ENCODE measurements at places on chromosomes 1 and 21. TPM values are rescaled to one million over a fixed set of nuclear protein-coding genes. Genes with fewer than 3 reads are reported as not detected.

The FCGR2B gene
- 0.44 TPM for polyA plus RNA-seq

The TNNI3K gene
- polyA plus RNA-seq, result 1.3 TPM

The URB1 gene
- polyA plus RNA-seq, result 15.3 TPM

The DTL gene
- 25.6 TPM for polyA plus RNA-seq

The PCAT6 gene
- polyA plus RNA-seq, result 2.5 TPM

The E2F2 gene
- polyA plus RNA-seq, result 3.2 TPM

The WLS gene
- 146 TPM for polyA plus RNA-seq

The ADARB1 gene
- polyA plus RNA-seq, result 26.8 TPM

The S100A7A gene
- not detected for polyA plus RNA-seq

The CACNA1S gene
- 0.28 TPM for polyA plus RNA-seq

The CYP4Z1 gene
- polyA plus RNA-seq, result 0.55 TPM

The SEMA4A gene
- polyA plus RNA-seq, result 15.2 TPM

The ANKRD35 gene
- 5.5 TPM for polyA plus RNA-seq

The PRELP gene
- 3.5 TPM for polyA plus RNA-seq

The WNT3A gene
- 0.06 TPM for polyA plus RNA-seq

The INAVA gene
- 23.7 TPM for polyA plus RNA-seq

The SLC45A3 gene
- 7.7 TPM for polyA plus RNA-seq

The GJA4 gene
- 36.9 TPM for polyA plus RNA-seq

The ANKRD65 gene
- 35.6 TPM for polyA plus RNA-seq

The KISS1 gene
- polyA plus RNA-seq, result 0.53 TPM

The HPCA gene
- polyA plus RNA-seq, result 0.30 TPM

The GBP4 gene
- 23.9 TPM for polyA plus RNA-seq

The MROH7 gene
- polyA plus RNA-seq, result 10.1 TPM

The SPATA21 gene
- 0.33 TPM for polyA plus RNA-seq

The DIO1 gene
- 0.77 TPM for polyA plus RNA-seq

The LRRC53 gene
- polyA plus RNA-seq, result not detected

The TAS1R1 gene
- 0.18 TPM for polyA plus RNA-seq

The GJA8 gene
- not detected for polyA plus RNA-seq

The GOLPH3L gene
- polyA plus RNA-seq, result 30.4 TPM

The RGSL1 gene
- not detected for polyA plus RNA-seq

The ANGPTL1 gene
- polyA plus RNA-seq, result 11.0 TPM

The GSTM5 gene
- polyA plus RNA-seq, result 79.8 TPM

The OPTC gene
- polyA plus RNA-seq, result not detected

The TRIM62 gene
- polyA plus RNA-seq, result 5.0 TPM

The PPM1J gene
- polyA plus RNA-seq, result 0.88 TPM

The MLLT11 gene
- polyA plus RNA-seq, result 19.8 TPM

The OR2L13 gene
- not detected for polyA plus RNA-seq

The NTMT2 gene
- polyA plus RNA-seq, result not detected

The SORT1 gene
- 42.6 TPM for polyA plus RNA-seq

The LTN1 gene
- polyA plus RNA-seq, result 36.9 TPM

The NAV1 gene
- 18.3 TPM for polyA plus RNA-seq
